ENCODE measurements at places on chromosomes 12 and 14.

DNA sequence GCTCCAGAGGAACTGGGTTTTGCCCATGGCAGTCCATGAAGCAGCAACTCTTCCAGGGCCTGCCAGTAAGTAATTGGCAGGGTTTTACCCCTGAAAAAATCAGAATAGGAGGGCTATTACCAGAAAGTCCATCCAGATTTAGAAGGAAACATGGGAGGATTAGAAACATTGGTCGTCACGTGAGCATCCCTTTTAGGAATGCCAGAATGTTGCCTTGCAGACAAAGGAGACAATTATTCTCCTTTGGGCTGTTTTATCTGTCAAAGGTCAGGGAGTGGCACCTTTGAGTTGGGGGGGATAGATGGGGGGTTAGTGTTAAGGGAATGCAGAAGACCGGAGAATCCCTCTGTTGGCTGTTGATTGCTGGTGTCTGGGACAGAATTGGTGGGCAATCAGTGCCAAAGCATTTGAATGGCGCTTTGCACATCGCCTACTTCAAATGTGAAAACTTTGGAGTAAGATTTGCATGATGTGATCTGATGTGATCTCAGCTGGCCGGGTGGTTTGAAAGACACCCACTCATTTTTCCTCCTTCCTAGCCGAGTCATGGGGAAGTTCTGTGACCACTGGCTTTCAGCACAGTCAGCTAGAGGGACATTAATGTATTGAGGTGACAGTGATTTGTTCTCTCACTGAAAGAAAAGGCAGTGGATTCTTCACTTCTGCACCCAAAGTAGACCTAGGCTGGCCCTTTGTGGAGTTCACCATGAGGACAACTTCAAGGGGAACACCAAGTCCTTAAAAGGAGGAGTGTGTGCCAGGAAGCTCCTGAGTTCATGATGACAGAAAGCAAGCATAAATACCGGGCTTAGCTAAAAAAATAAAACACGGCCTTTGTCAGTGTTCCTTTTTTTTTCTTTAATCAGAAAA, 31.4 kb downstream of the FLVCR2 start:
- no peak overlapping the region for H3K27ac ChIP-seq
- H3K4me1 ChIP-seq = no peaks in the 10 kb centered on the region
- no peak overlapping the region for H3K4me3 ChIP-seq
- no peaks in the 10 kb centered on the region for H3K36me3 ChIP-seq
- no peaks in the 10 kb centered on the region for H3K27me3 ChIP-seq

DNA sequence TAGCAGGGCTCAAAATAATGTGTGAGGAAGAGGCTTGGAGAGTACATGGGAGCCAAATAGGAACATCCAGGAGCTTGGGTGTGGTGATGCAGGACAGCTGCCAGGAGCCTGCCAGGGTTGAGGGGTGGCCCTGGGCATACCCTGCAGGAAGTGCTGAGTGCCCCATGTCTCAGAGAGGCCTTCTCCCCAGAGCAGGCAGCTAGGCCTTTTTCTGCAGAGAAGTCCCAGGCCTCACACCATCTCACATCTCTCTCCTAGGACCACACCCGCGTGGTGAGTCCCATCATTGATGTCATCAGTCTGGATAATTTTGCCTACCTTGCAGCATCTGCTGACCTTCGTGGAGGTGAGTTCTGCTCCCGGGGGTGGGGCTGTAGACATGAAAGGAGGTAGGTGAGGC, 66.9 kb downstream of the ERH start:
- no peak overlapping the region for H3K27ac ChIP-seq
- no peaks in the 10 kb centered on the region for H3K27me3 ChIP-seq
- H3K36me3 ChIP-seq = no peaks in the 10 kb centered on the region
- H3K4me1 ChIP-seq = no peaks in the 10 kb centered on the region

DNA sequence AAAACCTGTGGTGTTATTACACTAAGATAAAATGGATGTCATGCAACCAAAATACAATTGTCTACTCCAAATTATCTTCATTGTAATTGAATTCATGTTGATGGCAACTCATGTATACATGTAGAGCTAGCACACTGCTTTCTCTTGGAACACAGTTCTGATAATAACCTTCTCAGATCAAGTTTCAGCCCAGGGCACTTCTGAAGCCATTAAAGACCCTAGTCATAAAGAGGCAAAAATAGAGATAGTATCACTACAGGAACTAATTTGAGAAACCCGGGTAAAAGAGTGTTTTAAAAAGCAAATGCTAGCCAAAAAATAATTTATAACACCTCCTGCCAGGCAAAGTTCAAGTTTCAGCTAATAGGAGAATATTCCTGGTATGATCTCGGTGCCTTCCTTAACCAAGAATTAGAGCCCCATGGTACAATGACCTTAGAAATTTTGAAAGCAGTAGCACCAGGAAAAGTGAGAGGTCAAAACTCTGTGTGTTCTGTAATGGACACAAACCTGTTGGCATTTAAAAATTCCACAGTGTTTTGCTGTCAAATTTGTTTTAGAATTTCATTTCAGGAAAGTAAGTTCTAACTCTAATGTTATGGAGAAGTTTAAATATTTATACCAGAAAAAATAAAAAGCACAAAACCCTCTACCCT, 105.0 kb upstream of the FRMD6 start:
- no peaks in the 10 kb centered on the region for H3K36me3 ChIP-seq
- no peaks in the 10 kb centered on the region for H3K27me3 ChIP-seq
- H3K4me3 ChIP-seq = no peak overlapping the region
- H3K27ac ChIP-seq = no peak overlapping the region

GRCh38 chr14:21556378-21557083, 23.3 kb downstream of the OR10G3 start:
- no peaks in the 10 kb centered on the region for H3K36me3 ChIP-seq
- H3K27ac ChIP-seq = peak overlapping the region; percentile 99
- H3K27me3 ChIP-seq = no peaks in the 10 kb centered on the region
- no peak for DNase-seq
- H3K4me3 ChIP-seq = peak overlapping the region; percentile 31

DNA sequence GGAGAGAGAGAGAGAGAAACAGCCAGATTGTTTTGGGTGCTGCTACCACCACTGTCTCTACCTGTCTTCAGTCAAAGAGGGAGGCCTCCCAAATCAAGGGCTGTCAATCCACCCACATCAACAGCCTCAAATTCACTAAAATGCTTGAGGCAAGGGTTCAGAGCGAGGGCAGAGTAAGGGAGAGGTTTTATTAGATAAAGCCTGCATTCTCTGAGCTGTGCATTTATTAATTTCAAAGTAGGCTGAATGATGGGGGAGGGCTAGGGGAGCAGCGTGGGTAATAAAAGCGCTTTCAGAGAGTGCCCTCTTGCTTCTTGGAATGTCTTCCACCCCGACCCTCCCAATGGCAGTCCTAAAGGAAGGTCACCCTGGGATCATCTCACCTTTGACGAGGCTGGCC, 636.5 kb upstream of the TBX3 start:
- no peak for DNase-seq
- H3K4me1 ChIP-seq = peaks cover 9% of the 10 kb centered on the region
- H3K36me3 ChIP-seq = no peaks in the 10 kb centered on the region
- H3K27ac ChIP-seq = no peak overlapping the region
- H3K4me3 ChIP-seq = no peak overlapping the region

DNA sequence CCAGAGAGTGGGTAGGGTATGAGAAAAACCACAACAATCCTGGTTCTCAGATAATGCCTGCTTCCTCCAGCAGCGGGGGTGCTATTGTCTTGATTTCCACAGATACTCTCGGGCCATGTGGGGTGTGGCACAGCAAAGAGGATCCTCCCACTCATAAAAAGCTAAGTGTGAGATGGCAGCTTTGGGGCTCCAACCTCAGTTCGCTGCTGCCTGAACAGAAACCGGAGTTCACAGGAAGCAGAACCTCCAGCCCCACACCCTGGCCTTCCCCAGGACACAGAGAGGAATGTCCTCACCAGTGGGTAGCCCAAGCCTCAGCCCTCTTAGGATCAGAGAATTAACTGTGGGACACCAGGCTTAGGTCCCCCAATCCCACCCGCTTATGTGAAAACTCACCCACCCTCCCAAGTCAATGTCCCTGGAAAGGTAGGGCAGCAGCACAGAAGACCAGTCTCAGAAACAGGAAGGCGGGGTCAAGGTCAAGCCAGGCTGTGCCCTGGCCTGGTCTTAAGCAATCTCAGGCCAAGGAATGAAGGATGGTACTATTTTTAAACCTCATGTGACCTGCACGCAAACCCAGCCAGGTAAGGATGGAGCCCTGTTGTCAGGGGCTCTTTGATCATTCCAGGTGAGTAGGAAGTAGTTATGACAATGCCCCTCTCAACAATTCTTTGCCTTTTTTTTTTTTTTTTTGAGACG, 9.0 kb downstream of the KCTD10 start:
- H3K27ac ChIP-seq = peak overlapping the region; percentile 38
- peaks cover 46% of the 10 kb centered on the region for H3K4me1 ChIP-seq
- H3K4me3 ChIP-seq = no peak overlapping the region
- H3K27me3 ChIP-seq = no peaks in the 10 kb centered on the region
- no peak for DNase-seq
